Coronary artery (tissue), 2 donors: ENCODE measurements at places on chromosomes 12 and 14.

DNA sequence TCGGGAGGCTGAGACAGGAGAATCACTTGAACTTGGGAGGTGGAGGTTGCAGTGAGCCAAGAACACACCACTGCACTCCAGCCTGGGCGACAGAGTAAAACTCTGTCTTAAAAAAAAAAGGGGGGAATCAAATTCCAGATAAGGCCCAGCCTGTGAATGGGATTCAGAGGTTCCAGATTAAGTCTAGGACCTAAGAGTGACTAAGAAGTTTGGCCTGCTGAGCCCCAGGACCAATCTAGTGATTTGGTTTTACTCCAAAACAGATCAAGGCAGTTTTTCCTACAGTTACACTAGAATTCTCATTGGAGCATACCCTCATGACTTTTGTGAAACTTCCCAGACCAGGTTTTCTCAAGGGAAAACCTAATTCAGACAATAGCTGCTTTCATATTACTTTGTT lies 22.8 kb downstream of the EXOC5 start:
- no peak for DNase-seq

GRCh38 chr14:67917006-67917405 lies 97.4 kb downstream of the RAD51B start:
- no peak for DNase-seq

DNA sequence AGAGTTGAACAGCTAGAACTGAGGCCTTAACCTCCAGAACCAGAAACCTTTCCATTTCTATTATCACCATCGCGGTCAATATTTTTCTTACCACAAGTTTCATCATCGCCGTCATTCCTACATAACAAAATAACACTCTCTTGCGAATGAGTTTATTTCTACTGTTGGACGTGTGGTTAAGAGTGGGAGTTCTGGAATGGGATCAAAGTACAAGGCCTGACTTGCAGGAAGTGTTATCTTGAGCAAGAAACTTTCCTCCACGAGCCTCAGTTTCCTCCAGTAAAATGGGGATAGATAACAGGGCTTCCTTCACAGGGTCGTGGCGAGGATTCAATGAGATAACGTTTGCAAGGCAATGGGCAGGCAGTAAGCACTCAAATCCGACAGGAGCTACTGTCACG lies 652 bp downstream of the SART3 start:
- no peak for DNase-seq

- no peak for DNase-seq
Measured at GRCh38 chr12:91023326-91024004, 18.7 kb upstream of the EPYC start.

DNA sequence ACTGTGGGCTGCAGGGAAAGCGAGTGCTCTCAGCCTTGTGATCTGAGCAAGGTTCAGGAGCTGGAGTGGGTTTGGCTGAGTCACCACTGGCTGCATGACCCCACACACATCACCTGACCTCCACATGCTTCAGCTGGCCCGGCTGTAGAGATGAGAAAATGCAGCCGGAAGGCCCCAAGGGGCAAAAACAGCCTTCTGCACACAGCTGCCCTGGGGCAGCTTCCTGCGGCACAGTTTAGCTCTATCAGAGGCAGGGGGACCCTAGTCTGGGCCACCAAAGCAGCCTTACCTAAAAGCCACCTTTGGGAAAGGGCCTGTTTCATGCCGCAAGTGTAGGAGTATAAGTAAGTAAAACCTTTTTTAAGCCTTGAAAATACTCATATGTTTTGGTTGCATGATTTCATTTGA lies 123.3 kb downstream of the SSPN start:
- no peak for DNase-seq

GRCh38 chr14:68942296-68943035 lies 36.6 kb downstream of the ACTN1 start:
- no peak for DNase-seq

GRCh38 chr12:92381856-92382255 lies 236.2 kb upstream of the BTG1 start:
- DNase-seq: no peak

DNA sequence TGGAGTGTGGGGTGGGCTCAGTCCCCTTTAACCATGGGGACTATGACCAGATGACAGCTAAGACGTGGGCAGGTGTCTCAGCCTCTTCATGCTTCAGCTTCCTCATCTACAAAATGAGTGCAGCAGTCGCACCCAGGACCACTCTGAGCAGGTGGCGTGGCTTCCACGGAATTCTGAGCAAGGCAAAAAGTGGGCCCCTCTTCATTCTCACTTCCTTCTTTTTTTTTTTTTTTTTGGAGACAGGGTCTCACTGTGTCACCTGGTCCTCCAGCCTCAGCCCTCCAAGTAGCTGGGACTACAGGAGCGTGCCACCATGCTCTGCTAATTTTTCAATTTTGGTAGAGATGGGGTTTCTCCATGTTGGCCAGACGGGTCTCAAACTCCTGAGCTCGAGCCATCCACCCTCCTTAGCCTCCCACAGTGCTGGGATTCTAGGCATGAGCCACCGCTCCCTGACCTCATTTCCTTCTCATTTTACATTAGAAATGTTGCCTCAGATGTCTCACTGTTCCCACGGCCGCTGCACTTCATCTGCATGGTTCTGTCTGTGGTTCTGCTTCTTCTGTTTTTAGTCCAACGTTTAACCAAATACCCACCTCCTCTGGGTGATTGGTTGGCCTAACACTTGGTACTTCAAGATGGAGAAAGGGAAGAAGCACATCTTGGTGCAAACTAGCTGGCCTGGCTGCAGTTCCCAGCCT lies 41.3 kb upstream of the BCL7A start:
- DNase-seq: no peak

- DNase-seq: no peak
Measured at GRCh38 chr12:114949058-114949820, 265.3 kb upstream of the TBX3 start.

GRCh38 chr14:99703381-99703780 lies 19.3 kb downstream of the CYP46A1 start:
- DNase-seq: no peak

DNA sequence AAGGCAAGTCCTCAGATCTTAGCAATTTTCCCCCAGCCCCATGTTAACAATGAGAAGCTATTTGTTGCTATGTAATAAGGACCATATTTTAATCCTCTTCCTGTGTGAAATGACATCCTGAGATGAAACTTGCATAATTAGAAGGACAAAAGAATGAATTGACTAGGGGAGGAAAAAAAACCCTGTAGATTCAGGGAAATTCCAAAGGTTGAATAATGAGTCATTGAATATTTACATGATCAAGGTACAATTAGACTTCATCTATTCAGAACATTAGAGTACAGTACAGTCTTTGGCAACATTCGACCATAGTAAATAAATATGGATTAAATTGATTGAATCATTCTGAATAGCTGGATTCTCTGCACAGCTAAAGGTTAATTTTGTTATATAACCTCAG lies 9.4 kb downstream of the MYBPC1 start:
- DNase-seq: no peak

- no peak for DNase-seq
Measured at GRCh38 chr12:98260276-98260675, 255.1 kb upstream of the TMPO start.

DNA sequence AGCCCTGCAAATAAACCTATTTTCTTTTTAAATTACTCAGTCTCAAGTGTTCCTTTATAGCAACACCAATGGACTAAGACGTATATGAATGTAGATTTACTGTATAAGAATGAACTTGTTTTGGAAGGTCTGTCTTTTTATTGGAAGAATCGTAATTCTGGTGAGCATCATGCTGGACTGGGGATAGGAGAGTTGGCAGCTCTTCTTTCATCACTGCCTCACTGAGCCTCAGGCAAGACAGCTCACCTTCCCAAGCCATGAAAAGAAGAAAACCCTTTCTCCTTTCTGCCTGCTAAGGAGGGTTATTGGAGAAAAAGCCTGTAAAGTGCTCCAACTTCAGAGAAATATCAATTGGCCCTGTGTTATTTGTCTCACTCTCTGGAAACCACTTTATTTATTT lies 9.1 kb upstream of the RNF34 start:
- DNase-seq: no peak

- DNase-seq: no peak
Measured at GRCh38 chr12:123996581-123996980, 23.6 kb downstream of the ZNF664 start.

GRCh38 chr14:31465111-31465510 lies 7.8 kb upstream of the DTD2 start:
- DNase-seq: no peak

- DNase-seq: no peak
Measured at GRCh38 chr12:53736592-53736991, 9.3 kb upstream of the CALCOCO1 start.

GRCh38 chr12:127767656-127768055 lies 499.3 kb upstream of the TMEM132C start:
- no peak for DNase-seq

DNA sequence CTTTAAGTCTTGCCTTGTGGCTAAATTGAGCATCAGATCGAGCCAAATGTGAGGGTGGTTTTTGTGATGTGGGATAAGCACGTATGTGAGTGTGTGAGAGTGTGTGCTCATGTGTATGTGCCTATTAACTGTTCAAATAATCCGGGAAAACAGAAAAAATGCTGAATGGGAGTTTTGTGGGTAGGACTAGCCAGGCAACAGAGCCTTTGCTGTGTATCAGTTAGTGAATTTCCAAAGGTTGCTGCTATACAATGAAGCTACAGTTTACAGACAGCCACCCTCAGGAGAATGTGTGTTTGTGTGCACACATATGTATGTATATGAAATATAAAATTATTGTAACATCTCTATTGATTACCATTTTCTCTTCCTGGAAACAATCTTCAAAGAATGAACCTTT lies 154.0 kb downstream of the SOX5 start:
- DNase-seq: no peak

DNA sequence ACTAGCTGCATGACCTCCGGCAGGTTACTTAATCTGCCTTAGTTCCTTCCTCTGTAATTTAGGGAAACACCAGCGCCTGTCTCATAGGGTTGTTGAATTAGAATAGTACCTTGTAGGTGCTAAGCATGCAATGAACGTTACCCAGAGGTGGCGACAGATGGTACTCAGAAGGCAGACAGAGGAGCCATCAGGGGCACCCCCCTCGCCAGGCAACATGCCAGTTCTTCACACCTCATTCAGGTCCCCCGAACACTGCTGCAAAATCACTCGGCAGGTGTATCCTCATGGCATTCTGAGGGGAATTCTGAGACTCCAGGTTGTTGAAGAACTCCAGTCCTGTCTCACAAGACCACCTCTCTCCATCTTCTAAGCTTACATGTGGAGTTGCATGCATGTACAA lies 10.1 kb downstream of the ISM2 start:
- DNase-seq: no peak

GRCh38 chr12:58657190-58657589 lies 263.1 kb downstream of the LRIG3 start:
- DNase-seq: no peak

- DNase-seq: no peak
Measured at GRCh38 chr12:51751661-51752060, 96.9 kb downstream of the FIGNL2 start.

- no peak for DNase-seq
Measured at GRCh38 chr12:55818140-55818728, 393 bp downstream of the ORMDL2 start.

GRCh38 chr12:119687406-119687805 lies 19.5 kb downstream of the PRKAB1 start:
- DNase-seq: no peak

DNA sequence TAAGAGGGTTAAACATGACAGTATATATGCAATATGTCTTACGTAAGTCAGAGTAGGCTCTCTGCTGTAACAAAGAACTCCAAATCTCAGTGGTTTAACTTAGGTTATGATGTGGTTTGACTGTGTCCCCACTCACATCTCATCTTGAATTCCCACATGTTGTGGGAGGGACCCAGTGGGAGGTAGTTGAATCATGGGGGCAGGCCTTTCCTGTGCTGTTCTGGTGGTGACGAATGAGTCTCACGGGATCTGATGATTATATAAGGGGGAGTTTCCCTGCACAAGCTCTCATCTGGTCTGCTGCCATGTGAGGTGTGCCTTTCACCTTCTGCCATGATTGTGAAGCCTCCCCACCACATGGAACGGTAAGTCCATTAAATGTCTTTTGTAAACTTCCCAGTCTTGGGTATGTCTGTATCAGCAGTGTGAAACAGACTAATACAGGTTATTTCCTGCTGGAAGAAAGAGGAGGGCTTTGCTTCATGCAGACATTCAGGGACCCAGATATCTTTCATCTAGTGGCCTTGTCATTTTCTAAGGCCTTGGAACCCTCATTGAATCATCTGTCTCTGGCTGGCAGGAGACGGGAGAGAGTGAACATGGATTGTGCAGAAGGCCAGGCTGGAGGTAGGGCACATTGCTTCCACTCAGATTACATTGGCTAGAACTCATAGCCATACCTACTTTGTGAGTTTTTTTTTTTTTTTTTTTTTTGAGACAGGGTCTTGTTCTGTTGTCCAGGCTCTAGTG lies 96.1 kb downstream of the CRADD start:
- no peak for DNase-seq

DNA sequence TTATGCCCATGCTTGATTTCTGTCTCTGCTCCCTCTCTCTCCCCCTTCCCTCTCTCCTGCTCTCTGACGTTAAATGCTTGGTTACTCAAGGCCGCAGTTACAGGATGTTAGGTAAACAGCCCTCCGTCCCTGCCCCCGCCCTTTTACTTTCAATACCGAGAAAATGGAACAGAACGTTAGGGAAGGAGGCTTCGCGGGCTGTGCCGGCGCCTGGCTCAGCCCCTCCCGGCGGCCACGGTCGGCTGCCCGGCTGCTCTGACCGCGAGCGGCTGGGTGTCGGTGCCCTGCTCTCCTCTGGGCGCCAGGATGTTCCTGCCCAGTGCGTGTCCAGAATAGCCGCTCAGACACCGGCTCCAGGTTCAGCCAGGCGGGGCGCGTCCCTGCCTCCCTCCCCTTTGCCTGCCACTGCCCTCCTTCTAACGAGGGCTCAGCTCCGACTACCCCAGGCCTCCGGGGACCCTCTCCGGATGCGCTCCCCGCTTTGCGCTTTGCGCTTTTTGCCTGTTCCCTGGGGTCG lies 166.1 kb downstream of the ADCK1 start:
- DNase-seq: no peak

- no peak for DNase-seq
Measured at GRCh38 chr12:117522559-117522958, 161.1 kb upstream of the NOS1 start.

GRCh38 chr14:54935958-54936357 lies 33.3 kb upstream of the GCH1 start:
- DNase-seq: no peak

DNA sequence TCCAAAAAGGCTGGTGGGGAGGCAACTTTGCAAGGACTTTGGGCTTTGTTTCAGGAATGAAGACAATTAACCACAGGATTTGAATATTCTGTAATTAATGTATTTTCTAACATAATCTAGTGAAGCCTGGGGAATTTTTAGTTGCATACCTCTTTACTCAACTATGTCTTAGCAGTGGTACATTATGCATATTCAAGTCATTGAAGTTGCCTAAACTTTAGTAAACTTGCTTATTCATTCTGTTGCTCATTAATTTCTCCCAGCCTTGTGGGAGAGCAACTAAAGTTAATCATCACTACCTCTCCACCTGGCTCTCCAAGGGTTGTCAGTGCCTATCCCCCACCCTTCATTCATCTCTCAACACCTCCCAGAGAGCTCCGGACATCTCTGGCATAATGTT lies 54.2 kb downstream of the IFNG-AS1 start:
- no peak for DNase-seq

GRCh38 chr12:101850199-101850598 lies 19.4 kb upstream of the GNPTAB start:
- no peak for DNase-seq

GRCh38 chr12:6426882-6427671 lies 17.7 kb upstream of the CD27 start:
- DNase-seq: no peak
